NCI-H2081 treated with DMSO at 0.1 percent for 48 hours (cell line): ENCODE measurements at places on chromosomes 12 and 14.

- DNase-seq, result no peak
Observed at GRCh38 chr14:73365727-73366126, 92.6 kb downstream of the NUMB start.

DNA sequence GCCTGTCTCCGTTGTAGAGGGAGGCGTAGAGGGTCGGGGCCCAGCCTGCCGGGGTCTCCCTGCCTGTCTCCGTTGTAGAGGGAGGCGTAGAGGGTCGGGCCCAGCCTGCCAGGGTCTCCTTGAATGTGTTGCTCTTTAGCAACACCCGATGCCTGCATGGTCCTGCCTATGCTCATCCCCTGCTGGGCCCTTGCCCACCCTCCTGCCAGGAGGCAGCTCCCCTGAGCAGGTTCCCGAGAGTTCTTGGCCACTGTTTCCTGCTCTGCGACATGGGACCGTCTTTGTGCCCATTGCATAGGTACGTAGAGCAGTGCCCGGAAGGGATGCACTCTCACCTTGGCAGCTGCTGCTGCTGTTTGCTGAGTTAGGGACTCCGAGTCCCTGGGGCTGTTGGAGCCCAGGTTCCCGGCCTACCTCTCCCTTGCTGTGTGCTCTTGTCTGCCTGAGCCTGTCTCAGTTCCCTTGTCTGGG lies 3.3 kb downstream of the KIF26A start:
- no peak for DNase-seq

GRCh38 chr12:55728186-55728938 lies 447 bp downstream of the CD63 start:
- DNase-seq, result no peak

- no peak for DNase-seq
Observed at GRCh38 chr12:8544295-8544694, 3.6 kb upstream of the CLEC4E start.

DNA sequence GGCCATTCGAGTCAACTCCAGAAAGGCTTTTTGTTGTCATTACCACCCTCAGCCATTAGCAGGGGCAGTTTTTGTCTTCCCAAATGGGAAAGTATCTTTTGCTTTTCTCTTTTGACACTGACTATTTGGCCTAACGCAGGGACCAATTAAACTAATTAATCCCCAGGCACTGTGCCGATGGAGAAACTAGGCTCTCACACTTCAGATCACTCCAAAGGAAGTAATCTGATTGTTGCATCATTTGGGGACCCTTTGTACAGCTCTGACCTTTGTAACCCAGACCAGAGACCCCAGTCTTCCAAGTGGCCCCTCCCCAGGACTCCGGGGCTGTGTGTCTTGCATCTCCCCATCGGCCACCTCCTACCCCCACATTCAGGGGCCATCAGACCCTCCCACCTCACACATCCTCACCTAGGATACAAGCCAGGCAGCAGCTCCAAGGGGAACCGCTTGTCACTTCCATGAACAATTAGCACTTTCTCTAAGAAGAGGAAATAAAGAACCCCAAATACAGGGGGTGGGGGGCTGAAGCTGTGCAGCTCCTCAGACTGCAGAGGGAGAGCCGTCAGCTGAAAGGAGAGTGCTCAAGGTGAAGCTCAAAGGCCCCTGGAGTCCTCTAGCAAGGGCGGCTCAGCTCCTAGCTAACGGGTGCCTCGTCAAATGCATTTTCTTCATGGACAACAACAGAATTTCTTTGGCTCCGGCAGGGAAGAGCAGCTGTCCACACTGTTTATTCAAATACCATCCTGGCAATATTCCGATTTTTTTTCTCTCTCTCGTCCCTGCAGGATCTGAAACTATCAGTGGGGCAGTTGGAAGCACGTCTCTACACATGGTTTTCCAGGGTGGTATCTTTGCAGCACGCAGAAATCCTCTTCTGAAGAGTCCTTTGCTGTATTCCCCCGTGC lies 64.3 kb upstream of the DIO3 start:
- DNase-seq, result no peak

GRCh38 chr14:90295870-90296516 lies 35.7 kb downstream of the NRDE2 start:
- DNase-seq, result no peak

DNA sequence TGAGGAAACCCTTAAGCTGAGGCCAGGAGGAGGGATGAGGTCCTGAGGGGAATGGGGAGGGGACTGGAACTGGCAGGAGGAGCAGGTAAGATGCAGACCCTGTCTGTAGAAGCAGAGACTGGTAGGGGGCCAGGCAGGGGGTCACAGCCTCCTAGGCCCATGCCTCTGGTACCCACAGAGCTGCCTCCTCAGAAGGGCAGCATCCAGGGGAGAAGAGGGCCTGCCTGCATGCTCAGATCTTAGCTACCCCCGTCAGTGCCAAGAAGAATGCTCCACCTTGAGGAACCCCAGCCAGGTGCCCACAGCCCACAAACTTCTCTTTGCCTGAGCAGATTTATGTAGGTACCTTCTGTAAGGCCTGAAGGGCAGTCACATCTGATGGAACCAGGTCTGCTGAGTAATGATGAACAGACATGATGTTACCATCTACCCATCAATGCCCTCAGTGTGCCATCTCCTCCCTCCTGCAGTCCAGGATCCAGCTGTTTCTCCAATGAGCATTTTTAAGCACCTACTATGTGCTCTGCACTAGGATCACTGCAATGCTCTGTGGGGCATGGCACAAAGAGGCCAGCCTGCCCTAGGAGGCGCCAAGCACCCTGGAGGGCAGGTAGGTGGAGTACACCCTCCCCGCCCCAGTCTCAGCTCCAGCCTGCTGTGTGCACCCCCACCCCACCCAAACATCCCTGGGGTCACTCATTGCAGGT lies 24.8 kb upstream of the ZFP36L1 start:
- DNase-seq, result no peak

GRCh38 chr12:84976133-84976532 lies 59.9 kb downstream of the TSPAN19 start:
- no peak for DNase-seq

- DNase-seq, result no peak
Observed at GRCh38 chr12:2483713-2484112, 311.1 kb upstream of the FKBP4 start.

DNA sequence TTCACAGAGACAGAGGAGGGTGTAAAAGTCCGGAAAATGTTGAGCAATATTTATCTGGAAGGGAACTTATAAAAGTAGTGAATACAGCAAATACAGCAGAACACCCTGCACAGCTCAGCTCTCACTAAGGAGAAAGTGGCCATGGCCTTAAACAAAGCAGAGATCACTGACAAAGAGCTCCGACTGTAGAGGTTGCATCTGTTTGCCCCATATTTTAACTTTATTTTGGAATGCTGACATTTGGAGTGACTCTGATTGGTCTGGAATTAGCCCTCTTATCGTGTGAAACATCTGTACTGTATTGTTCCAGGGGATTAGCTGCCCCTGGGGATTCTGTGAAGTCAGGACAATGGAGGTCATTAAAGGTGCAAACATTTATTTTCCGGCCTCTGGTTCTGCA lies 1275.7 kb upstream of the FLRT2 start:
- no peak for DNase-seq

DNA sequence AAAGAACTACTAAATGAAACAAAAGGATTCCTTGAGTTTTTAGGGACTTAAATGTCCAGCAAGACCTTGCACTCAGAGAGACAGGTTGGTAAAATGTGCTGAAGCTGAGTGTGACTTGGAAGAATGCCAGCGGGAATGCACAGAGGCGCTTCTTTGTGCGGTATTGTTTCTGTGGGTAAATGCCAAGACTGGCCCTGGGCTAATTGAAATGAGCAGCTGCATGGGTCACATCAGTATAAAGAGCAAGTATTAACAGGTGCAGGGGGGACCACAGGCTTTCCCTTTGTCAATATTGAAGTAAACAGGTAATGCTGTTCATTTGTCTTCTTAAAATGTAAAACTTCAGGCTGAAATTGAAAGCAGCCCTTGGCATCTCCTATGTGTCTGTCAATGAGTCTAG lies 74.3 kb downstream of the LMO3 start:
- DNase-seq, result peak; percentile 96

DNA sequence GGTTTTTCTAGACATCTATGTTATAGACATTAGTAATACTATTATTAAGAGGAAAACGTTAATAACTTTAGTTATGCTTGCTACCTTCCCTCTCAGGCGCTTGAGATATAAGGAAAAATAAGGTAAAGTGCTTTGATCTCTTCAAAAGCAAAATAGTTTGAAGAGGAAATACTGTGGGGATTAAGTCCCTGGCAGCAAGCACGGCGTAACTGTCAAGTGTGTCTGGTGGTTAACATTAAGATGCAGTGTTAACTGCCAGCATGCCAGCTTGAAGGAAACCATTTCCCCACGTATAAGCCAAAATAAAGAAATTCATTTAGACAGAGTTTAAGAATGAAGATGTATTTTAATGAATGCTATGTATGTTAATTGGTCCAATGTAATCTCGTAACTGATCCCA lies 31.8 kb downstream of the PELI2 start:
- DNase-seq, result no peak

- DNase-seq, result no peak
Observed at GRCh38 chr12:34033628-34034296, 11.5 kb downstream of the ALG10 start.

GRCh38 chr12:57551637-57552305 lies 1.9 kb downstream of the KIF5A start:
- DNase-seq, result no peak

DNA sequence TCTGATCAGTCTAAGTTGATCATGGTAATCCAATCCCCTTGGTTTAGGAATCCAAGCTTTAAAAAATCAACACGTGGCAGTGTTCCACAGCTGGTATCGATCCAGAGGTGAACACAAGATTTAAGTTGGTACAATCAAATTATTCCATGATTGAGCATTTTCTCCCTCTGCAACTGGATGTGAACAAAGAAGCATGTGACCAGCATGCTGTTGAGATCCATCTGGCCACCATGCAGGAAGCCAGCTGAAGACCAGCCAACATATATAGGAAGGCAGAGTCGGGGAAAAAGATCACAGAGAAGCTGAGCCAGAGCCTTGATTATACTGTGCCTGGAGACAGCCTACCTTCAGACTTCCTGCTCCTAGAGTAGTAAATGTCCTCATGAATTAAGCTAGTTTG lies 158.3 kb downstream of the SEC23A start:
- DNase-seq, result no peak

GRCh38 chr14:55957950-55958349 lies 160.3 kb upstream of the PELI2 start:
- no peak for DNase-seq

DNA sequence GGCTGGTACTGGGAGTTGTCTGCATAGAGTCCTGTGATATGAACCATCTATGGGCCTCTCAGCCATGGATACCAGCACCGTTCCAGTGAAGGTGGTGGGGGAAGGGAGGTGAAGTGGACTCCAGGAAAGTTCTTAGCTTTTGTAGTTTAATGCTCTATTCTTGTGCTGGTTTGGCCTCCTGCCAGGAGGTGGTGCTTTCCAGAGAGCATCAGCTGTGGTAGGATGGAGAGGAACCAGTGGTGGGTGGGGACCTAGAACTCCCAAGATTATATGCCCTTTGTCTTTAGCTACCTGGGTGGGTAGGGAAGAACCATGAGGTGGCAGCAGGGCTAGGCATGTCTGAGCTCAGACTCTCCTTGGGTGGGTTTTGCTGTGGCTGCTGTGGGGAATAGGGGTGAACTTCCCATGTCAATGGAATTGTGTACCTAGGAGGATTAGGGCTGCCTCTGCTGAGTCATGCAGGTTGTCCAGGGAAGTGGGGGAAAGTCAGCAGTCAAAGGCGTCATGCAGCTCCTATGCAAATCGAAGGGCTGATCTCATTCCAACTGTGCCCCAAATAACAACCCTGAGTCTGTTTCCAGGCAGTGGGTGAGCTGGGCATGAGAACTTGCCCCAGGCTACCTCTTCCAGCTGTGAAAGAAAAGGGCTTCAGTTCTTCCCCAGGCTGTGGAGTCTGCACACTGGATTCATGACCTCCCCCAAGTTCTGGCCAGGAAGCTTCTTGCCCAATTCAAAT lies 14.2 kb downstream of the GZMH start:
- no peak for DNase-seq

DNA sequence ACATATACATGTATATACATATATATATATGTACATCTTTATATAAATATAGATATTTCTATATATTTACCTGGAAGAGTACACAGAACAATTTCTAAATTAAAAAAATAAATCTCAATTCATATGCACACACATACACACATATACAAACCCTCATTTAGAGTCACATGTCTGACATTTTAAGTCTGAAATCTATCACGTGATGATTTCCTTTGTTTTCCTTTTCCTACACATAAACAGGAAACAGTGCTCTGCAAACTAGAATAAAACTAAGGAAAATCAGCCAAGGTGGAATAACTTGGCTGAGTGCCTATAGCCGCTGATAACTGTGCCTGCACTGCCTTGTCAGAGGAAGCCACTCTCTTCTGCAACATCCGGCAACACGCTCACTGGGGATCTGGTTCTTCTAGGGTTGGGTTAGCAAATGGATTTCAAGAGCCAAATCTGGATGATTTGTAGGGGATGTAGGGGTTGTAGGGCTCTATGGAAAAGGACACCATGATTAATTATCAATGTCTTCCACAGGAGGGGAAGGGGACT lies 480.7 kb downstream of the TMEM132D start:
- DNase-seq, result no peak
